ENCODE measurements at places on chromosomes 4 and X.
A peak's percentile ranks its signal among the peaks of the same experiment; 100 is the strongest.

GRCh38 chrX:134173541-134174272 lies 63.3 kb upstream of the CCDC160 start:
- DNase-seq, result no peak

DNA sequence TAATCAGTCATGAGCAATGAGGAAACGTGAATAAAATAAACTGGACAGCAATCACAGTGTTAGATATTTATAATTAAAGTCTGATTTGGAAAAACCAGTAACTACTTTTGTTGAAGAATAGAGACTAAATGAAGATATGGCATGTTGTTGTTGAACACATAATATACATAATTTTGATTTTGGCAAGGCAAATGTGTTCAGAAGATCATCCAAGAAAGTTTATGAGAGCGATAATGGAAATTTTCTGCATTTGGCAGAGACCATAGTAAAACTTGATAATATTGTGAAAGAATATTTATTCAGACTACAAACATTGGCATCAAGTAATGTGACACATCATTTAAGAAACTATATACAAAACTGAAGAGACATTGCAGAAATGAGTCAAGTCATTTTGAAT lies 620.7 kb downstream of the TMA16 start:
- no peak for DNase-seq

DNA sequence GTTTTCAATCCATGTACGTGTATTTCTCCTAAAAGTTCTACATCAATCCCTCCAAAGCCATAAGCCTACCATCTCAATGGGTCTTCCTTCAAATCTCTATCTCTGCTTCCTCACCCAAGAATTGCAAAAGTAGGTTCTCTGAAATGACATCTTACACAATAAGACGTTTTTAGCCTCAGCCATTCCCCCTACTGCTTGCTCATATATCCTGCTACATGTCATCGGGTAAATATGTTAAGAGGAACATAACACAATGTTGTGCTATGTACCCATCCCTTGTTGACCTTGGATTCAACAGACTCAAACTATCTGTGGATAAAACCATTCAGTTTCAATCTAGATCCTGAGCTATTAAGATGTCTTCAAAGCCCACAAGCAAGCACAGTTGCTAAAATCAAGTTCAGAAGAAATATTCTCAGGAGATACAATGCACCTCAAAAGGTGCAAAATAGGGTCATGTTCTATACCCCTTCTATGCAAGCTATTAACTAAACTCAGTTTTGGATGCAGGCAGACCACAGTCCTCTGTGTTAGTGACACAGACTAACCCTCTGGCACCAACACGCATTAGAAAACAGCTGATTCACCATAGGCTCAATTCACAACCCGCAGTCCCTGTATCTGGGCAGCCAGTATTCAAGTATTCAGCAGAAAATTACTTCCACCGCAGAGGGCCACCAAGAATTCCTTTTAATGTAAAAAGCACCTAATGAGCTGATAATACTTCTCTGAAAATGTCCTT lies 56.8 kb downstream of the CD99L2 start:
- no peak for DNase-seq

DNA sequence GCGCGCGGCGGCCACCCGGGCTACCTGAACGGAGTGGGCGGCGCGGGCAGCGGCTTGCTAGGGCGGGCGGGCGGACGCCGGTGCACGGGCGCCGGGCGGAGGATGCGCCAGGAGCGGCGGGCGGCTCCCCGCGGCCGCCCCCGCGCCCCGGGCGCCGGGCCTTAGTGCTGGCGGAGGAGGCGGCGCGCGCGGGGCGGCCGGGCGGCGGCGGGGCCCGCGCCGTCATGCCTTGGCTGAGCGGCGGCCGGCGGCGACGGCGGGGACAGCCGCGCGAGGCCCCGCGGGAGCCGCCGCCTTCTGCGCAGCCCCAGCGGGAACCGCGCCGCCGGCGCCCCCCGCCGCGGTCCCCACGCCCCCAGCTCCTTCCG lies 48.2 kb downstream of the CLDN34 start:
- no peak for DNase-seq

GRCh38 chr4:100294356-100294755 lies 104.1 kb upstream of the DDIT4L start:
- DNase-seq, result no peak

DNA sequence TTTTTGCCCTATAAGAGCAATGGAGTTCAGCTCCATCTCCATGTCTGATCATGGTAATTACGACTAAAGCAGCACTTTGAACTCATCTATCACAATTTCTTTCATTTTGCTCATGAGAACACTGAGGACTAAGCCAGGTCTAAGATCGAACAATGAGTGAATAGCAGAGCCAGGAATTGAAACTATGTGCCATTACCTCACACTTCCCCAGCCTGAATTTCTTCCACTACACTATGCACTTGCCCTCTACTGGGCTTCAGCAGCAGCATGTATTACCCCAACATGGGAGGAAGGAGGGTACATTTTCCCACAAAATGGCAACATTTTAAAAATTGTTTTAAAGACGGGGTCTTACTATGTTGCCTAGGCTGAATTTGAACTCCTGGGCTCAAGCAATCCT lies 274.7 kb upstream of the FGF13 start:
- no peak for DNase-seq

DNA sequence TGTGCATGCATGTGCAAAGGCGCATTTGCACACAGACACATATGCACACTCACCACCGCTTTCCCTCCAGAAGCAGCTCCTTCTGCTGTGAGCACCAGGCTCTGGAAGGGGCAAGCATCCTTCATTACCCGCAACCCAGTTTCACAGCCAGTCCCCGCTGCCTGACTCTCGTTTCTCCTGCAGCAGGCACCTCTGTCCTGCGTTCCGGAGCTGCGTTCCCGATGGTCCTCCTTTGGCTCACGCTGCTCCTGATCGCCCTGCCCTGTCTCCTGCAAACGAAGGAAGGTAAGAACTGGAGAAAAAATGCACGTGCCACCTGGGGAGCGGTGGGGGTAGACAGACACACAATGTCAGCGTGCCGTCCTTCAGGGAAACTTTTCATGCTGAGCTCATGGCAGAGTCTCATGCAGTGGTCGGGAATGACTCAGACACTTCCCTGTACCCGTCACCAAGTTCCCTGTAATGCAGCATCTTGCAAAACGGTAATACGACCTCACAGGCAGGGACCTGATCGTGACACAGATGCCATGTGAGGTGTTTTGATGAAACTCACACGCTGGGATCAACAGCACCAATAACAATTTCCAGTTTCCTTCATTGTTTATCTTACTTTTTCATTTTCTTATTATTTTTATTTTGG lies 5.1 kb downstream of the IL3RA start:
- DNase-seq, result peak; percentile 46

DNA sequence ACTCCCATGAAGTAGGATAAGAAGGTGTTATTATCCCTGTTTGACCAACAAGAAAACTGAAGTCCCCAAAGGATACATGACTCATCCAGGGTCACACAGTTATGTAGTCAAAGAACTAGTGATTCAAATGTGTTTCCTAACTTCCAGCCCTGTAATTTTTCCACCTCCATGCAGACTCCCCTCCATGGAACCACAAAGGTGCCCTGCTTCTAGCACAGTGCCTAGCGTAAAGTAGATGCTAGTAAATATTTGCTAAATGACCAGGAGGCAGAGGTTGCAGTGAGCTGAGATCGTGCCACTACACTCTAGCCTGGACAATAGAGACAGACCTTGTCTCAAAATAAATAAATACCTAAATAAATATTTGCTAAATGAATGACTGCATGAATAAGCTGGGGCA lies 55.8 kb downstream of the FRMPD3 start:
- DNase-seq, result no peak

- DNase-seq, result no peak
These were observed 360.5 kb downstream of the ZNF674 start for GRCh38 chrX:46184749-46185148.

DNA sequence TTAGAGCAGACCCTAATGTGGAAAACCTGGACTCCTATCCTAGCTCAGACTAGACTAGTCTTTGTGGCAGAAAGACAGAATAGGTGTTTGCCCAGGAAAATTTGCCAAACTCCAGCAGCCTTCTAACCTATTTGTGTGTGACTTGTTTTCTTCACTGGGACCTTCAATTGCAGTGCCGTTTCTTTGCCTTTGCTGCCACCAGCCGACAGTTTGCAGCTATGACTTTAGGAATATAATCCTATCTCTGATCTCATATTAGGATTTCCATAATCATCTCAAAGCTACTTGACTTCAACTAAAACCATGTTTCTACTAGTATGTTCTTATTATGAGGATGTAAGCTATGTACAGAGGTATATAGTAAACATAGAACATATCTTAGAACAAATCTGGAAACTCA lies 60.2 kb upstream of the PGAM4 start:
- DNase-seq, result peak; percentile 47

DNA sequence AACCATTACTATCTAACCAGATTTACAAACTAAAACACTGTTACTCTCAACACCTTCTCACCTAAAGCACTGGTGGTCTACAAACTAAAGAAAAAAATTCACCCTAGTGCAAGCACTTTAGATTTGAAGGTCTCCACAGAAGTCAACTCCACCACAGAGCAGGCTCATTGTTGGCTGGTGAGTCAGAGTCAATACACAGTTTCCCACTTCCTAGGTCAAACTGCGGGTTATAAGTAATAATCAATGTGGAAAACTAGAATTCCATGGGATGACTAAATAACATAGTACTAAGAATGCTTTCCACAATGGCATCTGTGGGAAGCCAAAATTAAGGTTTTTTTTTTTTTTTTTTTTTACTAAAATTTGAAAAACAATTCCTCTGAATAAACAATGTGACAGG lies 191.8 kb downstream of the PDGFC start:
- DNase-seq, result no peak

DNA sequence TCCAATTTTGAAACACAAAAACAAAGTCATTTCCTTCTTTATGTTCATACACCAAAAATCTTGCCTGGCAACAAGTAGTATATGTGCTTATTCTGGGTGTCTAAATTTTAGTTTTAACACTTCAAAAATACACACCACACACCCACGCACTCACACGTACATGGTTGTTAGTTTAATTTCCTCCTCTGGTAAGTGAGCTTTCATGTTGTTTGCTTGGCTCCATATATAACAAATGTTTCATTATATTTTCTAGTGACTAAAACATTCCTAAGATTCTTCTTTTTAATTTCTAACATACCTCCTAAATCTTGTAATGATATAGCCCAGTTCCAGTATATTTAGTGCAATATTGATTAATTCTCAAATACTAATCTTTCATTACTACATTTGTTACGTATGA lies 80.9 kb downstream of the PRDM5 start:
- DNase-seq, result no peak

DNA sequence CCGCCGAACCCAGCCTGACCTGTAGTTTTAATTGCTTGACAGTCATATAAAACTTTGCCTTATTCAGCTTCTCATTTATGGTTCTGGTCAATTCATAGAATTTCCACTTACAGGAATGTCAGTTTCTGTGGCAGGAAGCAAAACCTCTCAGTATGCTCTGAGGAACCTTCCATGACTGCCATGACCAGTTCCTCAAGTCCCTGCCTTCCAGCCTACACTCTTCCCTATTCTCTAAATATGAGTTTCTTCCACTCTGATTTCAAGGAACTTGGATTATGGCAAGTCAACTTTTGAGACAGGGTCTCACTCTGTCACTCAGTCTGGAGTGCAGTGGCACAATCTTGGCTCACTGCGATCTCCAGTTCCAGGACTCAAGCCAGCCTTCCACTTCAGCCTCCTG lies 26.0 kb upstream of the NSUN7 start:
- DNase-seq, result no peak

DNA sequence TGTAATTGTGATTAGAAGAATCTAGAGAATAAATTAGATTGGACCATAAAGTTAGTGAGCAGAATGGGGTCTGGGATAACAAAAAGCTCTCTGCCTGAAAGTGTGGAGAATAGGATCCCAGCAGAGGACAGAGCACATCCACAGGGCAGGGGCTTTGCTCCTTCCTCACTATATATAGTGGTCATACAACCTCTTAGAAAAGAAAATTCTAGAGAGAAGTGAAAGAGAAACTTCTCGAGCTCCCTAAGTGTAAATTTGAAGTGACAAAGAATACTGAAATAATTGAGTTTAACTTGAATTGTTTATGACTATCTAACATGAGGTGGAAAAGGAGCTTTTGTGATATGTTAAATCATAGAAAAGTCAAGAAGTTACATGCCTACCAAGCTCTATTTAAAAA lies 14.9 kb downstream of the ADAM29 start:
- no peak for DNase-seq

DNA sequence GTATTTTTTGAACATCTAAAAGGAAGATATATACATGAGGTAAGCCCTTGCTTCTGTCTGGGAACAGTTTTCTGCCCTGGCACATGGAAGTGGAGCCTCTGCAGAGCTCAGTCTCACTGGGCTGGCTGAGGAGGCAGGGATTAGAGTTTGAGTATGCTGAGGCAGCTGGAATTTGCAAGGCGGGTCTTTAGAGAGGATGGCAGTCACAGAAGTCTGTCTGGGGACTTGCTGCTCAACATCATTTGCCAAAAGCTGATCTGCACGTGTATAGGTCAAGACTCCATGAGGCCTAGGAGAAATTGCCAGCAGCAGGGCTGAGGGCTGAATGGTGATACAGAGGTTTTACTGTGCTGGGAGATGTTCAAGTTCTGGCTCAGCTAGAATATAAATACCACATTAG lies 163.6 kb upstream of the ANK2 start:
- DNase-seq, result no peak

DNA sequence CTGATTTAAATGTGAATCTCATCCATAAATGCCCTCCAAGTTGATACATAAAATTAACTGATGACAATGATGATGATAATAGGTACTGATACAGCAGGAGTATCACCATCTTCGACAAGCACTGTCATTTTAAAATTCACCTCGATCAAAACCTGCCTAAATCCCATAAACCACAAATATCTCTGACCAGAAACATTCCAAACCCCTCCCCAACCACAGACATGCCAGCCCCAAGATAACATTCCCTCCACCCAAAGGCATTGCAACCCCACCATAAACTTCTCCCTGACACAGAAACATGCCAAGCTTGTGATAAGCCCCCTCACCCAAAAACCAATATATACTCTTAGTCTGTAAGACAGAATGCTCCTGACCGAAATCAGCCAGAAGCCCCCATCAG lies 63.7 kb upstream of the WDFY3 start:
- no peak for DNase-seq

GRCh38 chrX:130498653-130499274 lies 97.0 kb downstream of the RBMX2 start:
- DNase-seq, result no peak

GRCh38 chr4:134027931-134028330 lies 173.7 kb downstream of the PABPC4L start:
- no peak for DNase-seq

- DNase-seq, result no peak
These were observed 51.6 kb upstream of the HTR2C start for GRCh38 chrX:114532111-114532805.

All from Kasumi-1 (cell line).